Fibroblast of the aortic adventitia (primary cell): ENCODE measurements at places on chromosomes 11 and 22. TPM values are rescaled to one million over a fixed set of nuclear protein-coding genes. Genes with fewer than 3 reads are reported as not detected.

- DNase-seq: peak; percentile 92
Measured at GRCh38 chr11:73240190-73240781, 22.2 kb downstream of the P2RY2 start.

Gene RAB39A
- total RNA-seq: not detected in 2 replicates

Gene ASRGL1
- total RNA-seq: 0.18 and 0.98 TPM in 2 replicates

Gene IL10RA
- not detected in 2 replicates for total RNA-seq

GRCh38 chr11:18329196-18329870, 7.0 kb downstream of the GTF2H1 start:
- no peak for DNase-seq

DNA sequence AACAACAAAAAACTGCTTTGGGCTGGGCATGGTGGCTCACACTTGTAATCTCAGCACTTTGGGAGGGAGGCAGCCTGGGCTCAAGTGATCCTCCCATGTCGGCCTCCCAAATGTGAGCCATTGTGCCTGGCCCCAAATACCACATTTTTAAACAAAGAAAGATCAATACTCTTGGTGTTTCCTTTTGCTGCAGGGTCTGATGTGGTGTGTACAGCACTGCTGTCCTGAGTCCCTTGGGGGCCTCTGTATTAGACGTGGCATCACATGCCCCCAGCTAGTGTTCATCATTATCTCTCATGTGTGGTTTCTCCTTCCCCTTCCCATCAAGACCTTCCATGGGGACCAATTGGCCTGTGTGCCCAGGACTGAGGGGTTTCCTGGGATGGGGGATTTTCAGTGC, 20.5 kb upstream of the XBP1 start:
- no peak for DNase-seq

DNA sequence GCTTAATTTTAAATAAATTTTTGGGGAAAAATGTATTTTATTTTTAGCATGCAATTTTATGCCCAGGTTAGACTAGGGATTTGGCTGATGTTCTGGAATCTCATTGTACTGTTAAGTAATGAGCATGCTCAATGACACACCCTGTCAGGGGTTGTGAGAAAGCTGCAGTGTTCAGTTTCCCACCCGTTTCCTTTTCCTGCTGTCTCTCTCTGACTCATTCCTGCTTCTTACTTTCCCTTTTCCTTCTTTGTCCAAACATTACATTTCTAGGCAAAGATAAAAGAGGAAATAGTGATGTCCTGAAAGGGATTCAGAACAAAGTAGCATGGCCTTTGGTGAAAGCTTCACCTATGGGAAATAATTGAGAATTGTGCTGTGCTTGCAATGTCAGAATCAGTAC, 22.7 kb downstream of the OOSP3 start:
- DNase-seq: no peak

Gene LRRC75B
- total RNA-seq: 4.0 and 6.0 TPM in 2 replicates

- DNase-seq: no peak
Measured at GRCh38 chr11:96264364-96264763, 78.6 kb downstream of the MAML2 start.

- DNase-seq: peak; percentile 55
Measured at GRCh38 chr11:110631551-110631950, 80.7 kb downstream of the ARHGAP20 start.

DNA sequence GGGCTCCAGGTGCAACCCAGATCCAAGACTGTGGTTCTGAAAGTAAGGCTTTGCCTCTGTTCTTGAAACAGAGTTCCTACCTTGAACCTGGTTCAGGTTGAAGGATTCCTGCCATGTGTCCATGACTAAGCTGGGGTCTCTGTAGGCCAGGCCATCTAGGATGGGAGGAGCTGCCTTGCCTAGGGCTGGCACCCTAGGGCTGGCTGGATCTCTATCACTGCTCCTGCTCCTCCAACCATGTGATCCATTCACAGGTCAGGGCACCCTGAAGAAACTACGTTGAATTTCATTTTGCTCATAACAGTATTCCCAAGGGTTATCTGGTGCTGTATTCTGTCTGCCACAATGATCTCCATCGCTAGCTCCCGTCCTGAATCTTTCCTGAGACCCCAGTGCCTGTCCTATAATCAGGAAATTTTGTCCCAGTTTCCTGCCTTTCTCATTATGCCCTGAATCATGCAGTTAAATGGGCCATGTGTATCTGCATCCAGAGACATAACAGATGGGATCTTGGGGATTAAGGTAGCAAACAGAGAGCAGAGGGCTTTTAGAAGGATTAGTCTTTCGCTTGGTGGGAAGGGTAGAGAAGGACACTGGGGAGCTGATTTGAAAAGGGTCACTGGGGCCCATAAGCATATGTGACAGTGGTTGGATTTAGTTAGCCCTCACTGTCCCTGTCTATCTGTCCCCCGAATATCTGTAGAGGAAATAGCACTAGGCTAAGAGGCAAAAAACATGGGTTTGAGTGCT, 98.2 kb upstream of the MTMR2 start:
- DNase-seq: no peak

Gene TSPAN18
- under 0.01 and 0.49 TPM in 2 replicates for total RNA-seq

Gene RTN4R
- total RNA-seq: 0.09 TPM in 1 of 2 replicates, not detected in the other

DNA sequence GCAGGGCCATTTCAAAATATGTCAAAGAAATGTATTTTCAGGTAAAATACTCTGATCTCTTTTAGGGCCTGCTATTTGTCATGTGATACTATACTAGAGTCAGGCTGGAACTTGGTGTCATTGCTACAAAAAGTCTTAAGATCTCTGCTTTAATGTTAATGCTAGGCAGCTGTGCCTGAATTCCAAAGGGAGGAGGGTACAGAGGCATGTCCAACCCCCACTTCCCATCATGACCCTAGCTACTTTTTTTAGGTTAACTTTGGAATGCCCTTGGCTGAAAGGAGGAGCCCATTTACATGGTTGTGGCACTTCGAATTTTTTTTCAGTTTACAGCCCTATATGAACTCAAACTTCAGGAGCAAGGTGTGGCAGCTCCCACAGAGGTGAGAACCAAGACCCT, 58.1 kb downstream of the OSBP2 start:
- DNase-seq: no peak

DNA sequence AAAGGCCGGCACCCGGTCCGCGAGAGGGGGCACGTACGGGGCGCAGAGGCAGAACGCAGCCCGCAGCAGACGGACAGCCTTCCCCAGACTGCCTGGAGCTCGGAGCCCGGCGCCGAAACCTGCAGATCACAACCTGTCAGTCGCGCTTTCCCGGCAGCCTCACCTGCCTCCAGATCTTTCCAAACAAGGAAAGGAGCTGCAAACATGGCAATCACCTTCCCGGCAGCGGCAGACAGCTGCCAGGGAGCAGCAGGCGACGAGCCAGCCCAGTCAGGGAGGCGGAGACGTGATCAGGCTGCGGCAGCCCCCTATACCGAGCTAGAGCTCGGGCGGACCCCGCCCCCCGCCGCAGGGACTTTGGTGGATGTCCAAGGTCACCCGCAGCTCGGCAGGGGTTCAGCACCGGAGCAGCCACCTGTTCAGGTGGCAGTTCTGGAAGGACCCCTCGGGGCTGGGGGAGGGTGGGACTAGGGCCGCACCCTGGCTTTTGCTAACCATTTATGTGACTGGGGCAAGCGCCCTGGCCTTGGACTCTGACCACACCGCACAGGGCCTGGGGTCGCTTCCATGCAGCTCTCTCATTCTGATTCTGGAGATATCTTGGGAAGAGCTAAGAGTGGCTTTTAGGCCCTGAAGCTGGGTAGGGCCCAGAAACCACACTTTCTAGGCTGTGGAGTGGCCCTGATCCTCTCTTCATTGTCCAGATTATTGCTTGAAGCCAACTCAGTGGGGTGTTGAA, 143.8 kb downstream of the NECTIN1 start:
- DNase-seq: no peak

DNA sequence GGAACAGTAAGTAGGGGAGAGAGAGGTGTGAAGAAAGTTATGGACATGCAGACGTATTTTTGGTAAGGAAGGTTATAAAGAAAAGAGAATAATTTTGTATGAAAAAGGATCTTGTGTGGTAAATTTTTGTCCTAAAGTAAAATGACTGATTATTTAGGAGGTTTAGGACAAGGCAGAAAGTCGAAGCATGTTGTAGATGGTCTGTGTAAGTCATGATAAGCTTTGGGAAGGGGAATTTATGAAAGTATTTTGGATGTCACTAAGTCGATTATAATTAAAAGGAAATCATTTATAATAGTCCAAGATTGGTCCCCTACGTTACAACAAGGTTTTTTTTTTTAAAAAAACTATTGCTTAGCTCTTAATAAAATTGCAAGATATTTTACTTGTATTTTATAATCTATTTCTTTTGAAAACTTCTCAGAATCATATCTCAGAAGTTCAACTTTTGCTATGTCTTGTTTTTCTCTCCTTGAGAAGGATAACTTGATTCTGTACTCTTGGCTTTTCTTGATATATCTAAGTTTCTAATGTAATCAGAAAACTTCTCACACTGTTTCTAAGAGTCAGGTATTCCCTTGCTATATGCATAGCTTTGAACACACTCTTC, 10.9 kb upstream of the CABP2 start:
- DNase-seq: no peak

Gene RTN4RL2
- 0.09 and 0.90 TPM in 2 replicates for total RNA-seq

- peak; percentile 38 for DNase-seq
Measured at GRCh38 chr11:29255401-29255800, 761.4 kb downstream of the KCNA4 start.

DNA sequence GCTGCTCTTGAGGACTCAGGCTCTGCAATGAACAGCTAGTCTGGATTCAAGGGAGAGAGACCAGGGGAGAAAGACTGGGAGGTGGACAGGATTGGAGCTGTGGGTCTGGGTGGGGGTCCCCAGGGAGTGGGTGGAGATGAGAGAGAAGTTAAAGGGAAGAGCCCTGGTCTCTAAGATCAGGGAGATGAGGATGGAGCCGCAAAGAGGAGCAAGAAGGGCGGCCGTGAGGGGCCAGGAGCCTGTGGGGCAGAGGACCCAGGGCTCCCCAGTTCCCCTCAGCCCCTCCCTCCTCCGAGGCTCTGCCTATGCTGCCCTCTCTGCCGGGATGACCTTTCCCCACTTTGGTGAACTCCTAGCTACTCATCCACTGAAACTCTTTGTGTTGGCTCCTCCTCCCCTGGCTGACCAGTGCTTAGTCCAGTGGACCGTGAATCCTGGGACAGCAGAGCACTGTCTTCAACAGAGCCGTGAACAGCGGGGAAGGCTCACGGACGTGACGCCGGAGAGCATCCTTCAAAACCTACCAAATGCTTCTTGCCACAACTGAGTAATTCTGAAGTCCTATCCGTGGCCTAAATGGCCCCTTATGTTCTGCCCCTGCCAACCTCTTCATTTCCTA, 16.4 kb upstream of the RFPL3 start:
- DNase-seq: no peak

Gene NRGN
- 0.27 and 0.33 TPM in 2 replicates for total RNA-seq

DNA sequence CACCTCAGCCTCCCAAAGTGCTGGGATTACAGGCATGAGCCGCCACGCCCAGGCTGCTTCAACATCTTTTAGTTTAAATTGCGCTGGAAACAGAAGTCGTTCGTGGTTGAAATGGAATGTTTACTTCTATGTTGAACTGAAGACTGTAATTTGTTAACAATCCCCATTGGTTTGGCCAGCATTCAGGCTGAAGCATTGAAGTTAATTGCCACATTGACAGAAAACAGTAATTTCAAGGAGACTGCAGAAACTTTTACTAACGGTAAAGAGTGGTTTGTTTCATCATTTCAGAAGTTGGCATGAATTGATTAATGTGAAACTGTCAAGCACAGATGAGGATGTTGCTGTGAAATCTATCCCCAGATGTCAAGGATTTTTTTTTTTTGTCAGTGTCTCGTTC, 14.2 kb downstream of the AP5B1 start:
- peak; percentile 32 for DNase-seq

GRCh38 chr11:126337126-126337473, 18.4 kb upstream of the ST3GAL4 start:
- no peak for DNase-seq

- no peak for DNase-seq
Measured at GRCh38 chr11:92852946-92853345, 116.5 kb upstream of the MTNR1B start.

DNA sequence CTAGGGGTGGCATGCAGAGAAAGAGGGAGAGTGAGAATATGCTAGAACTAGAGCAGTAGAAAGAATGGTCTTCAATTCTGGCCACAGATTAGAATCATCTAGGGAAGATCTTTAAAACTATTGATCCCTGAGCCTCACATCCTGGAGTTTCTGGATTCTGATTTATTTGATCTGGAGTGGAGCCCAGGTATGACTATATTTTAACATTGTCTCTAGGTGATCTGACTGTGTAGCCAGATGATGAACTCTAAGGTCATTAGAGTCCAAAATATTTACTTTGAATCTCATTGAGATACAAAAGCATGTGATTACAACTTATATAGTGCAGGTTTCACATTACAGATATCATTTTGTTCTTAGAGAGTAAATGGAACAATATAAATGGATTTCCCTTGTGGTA, 79.7 kb downstream of the FDX1 start:
- DNase-seq: no peak

GRCh38 chr11:64871492-64871891, 6.9 kb downstream of the EHD1 start:
- no peak for DNase-seq

GRCh38 chr11:126857860-126858808, 142.4 kb downstream of the KIRREL3 start:
- DNase-seq: peak; percentile 32

- DNase-seq: no peak
Measured at GRCh38 chr11:9493492-9493891, 32.7 kb downstream of the ZNF143 start.

GRCh38 chr11:12446863-12447262, 69.5 kb downstream of the PARVA start:
- DNase-seq: no peak

Gene GAL3ST1
- not detected in 2 replicates for total RNA-seq

Gene PLAAT5
- total RNA-seq: 0.18 and 5.3 TPM in 2 replicates

GRCh38 chr11:61531044-61531443, 22.5 kb downstream of the LRRC10B start:
- no peak for DNase-seq

- no peak for DNase-seq
Measured at GRCh38 chr11:119696378-119697222, 32.4 kb downstream of the NECTIN1 start.
